NCI-H446 (cell line): ENCODE measurements at places on chromosomes 16 and 17.

DNA sequence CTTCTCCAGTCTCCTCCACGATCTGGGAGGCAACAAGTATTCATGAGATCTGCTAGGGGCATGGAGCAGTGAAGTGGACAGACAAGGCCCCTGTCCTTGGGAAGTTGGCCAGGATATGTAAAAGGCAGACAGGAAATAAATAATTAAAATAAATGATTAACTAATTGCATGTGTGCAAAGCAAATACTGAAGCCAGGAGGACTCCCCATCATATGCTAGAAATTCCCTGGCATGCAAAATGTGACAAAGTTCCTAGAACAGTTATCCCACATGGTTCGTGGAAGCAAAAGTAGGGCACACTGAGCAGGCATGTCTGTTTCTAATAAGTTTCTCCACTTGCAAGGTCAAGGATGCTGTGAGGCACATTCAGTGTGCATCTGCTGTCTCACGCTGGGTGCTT, 86.8 kb downstream of the CDYL2 start:
- no peak for DNase-seq

- no peak for DNase-seq
These were observed 200.1 kb downstream of the KCNJ2 start for GRCh38 chr17:70369391-70369790.

DNA sequence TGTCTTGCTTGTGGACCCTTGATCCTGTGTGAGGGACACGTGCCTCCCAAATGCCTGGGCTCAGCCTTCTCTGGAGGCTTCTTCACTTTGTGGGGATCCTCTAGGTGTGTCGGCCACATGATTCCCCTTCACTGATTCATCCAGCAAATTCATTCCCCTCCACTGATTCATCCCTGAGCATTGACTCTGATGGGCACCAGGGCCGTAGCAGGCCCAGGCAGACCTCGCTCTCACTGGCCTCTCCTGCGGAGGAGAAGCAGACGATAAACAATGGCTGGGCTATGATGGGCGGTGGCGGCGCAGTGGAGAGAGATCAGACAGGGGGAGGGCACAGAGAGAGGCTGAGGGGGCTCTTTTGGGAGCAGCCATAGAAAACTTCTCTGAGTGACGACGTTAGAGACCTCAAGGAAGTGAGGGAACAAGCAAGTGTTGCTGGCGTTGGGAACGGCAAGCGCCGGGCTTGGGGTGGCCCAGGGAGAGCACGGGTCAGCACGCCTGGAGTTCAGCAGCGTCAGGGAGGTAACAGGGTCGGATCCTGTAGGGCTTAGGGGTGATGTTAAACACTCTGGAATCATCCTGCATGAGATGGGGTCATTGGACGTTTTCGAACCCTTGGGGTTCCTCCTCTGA, 17.5 kb upstream of the RPTOR start:
- DNase-seq: no peak

- no peak for DNase-seq
These were observed 214.3 kb upstream of the CDH11 start for GRCh38 chr16:65336160-65336559.

DNA sequence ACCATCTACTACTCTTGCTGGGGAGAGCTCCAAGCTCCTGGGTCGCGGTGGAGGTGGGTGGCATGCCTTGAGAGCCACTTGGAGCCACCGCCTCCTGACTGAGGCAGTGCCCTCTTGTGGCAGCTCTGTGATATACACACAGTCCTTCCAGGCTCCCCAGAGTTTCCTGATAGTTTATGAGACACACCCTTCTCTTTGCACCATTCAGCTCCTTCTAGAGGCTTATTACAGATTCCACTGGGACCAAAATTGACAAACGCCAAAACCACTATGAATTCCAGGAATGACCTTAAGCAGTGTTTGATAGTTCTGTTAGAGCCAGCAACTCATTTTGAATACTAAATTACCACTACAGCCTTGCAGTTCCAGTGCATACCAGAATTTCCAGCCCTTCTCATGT, 170.1 kb upstream of the CDH13 start:
- peak; percentile 3 for DNase-seq

DNA sequence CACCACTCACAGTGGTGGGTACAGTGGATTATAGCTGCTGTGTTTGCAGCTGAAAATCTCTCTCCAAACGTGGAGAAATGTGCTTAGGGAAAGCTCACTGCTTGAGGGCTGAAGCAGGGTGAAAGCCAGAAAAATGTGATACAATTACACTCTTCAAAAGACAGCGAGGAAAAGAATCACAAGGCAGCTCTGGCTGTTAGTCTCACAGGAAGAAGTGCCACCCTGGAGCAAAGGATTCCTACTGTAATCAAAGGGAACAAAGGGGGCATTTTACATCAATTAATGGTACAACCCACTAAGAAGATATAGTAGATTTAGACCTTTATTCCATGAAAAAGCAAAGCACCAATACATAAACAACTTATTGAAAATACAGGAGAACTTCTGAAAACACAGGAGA, 48.1 kb upstream of the IRX5 start:
- DNase-seq: no peak

DNA sequence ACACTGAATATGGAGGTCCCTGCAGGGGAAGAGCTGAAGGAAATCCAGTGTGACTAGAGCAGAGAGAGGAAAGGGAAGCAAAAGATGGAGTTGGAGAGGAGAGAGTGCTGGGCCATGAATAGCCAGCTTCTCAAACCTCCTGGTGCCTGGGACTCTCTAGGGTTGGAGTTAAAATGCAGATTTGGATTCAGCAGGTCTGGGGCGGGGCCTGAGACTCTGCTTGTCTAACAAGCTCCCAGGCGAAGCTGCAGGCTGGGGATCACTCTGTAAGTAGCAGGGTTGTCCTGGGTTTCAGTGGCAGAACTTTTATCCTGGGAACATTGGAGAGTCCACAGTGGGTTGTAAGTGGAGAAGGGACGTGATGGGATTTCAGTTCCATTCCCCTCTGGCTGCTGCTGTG, 103.4 kb upstream of the PLCG2 start:
- DNase-seq: no peak

- peak; percentile 69 for DNase-seq
These were observed 15.7 kb downstream of the GJD3 start for GRCh38 chr17:40348562-40349476.

- peak; percentile 20 for DNase-seq
These were observed 5.0 kb upstream of the WFIKKN2 start for GRCh38 chr17:50830352-50830751.

- no peak for DNase-seq
These were observed 342.3 kb downstream of the SNX29 start for GRCh38 chr16:12318661-12319427.

DNA sequence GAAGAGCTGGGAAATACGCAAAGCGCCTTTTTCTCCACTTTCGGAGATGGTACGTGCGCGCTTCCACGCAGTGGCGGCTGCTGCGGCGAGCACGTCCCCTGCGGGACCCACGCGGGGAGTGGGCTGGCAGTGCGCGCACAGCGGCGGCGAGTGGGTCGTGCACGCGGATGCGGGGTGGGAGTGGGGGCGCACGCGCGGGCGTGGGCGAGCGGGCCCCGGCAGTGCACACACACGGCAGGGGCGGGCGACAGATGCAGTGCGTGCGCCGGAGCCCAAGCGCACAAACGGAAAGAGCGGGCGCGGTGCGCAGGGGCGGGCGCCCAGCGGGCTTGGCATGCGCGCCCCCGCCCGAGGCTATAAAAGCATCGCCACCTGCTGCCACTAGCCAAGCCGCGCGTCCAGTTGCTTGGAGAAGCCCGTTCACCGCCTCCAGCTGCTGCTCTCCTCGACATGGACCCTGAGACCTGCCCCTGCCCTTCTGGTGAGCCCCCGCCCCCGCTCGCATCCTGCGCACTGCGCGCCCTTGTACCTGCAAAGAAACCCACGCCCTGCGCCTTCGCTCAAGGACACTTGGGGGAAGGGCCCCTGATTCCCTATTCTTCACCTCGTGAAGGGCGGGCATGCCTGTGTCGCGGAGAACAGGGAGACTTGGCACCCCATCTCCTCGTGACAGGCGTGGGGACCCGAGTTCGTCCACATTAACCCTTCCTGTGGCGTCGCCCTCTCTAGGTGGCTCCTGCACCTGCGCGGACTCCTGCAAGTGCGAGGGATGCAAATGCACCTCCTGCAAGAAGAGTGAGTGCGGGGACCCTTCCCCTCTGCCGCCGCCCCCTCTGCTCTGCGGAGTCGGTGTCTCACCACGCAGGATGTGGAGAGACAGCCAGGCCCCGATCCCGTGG, at the start of gene MT3:
MT3 (plus strand) TSS at position 388 of the 899 bp plus-strand sequence; CDS start at position 451, 63 bp downstream.
- DNase-seq: no peak

DNA sequence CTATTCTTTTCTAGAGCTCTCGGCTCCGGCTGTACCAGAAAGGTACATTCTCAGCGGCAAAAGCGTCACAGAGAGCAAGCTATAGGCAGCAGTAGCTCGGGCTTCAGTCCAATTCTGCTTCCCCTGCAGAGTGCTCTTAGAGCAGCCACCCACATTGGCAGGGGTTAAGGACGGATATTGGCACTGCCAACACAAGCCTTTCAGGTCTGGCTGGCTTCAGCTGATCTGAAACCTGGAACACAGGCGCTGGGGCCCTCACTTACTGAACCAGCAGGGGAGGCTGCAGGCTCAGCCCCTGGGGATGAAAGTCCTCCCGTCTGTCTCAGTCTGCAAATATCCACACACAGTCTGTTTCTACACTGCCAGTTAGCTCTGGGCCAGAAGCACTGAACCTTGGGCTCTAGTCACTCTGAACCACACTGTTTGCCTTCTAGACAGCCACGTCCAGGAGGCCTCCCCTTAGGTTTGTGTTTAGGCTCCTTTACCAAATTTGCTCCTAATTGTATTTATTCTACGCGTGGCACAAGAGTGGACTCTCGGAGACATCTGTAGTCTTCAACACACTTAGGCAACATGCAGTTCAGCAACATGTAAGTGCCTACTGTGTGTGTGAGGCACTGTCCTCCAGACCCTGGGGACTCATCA, 40.1 kb downstream of the HIC1 start:
- peak; percentile 86 for DNase-seq

GRCh38 chr16:87540072-87540896, 47.5 kb upstream of the ZCCHC14 start:
- DNase-seq: no peak

DNA sequence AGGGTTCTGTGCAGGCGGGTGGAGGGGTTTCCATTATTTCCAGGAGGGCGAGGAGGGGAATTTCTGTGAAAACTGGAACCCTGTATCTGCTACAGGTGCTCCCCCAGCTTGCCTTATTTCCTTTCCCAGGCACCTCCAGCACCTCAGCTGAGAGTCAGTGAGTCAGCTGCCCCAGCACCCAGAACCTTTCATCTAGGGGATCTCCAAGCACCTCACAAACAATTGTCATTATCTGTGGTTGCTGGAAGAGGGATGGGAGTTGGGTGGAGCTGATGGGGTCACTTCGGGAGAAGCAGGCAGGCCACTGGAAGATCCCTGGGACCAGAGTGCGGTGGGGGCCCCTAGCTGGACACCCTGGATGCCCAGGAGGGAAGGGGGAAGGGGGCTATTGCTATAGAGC, 10.0 kb upstream of the CLUH start:
- DNase-seq: no peak

DNA sequence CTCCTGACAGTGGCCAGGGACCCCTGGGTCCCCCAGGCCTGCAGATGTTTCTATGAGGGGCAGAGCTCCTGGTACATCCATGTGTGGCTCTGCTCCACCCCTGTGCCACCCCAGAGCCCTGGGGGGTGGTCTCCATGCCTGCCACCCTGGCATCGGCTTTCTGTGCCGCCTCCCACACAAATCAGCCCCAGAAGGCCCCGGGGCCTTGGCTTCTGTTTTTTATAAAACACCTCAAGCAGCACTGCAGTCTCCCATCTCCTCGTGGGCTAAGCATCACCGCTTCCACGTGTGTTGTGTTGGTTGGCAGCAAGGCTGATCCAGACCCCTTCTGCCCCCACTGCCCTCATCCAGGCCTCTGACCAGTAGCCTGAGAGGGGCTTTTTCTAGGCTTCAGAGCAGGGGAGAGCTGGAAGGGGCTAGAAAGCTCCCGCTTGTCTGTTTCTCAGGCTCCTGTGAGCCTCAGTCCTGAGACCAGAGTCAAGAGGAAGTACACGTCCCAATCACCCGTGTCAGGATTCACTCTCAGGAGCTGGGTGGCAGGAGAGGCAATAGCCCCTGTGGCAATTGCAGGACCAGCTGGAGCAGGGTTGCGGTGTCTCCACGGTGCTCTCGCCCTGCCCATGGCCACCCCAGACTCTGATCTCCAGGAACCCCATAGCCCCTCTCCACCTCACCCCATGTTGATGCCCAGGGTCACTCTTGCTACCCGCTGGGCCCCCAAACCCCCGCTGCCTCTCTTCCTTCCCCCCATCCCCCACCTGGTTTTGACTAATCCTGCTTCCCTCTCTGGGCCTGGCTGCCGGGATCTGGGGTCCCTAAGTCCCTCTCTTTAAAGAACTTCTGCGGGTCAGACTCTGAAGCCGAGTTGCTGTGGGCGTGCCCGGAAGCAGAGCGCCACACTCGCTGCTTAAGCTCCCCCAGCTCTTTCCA, 25.1 kb downstream of the C1QTNF1 start:
- no peak for DNase-seq

GRCh38 chr16:65745-66144, 6.7 kb downstream of the RHBDF1 start:
- DNase-seq: peak; percentile 82
